ENCODE measurements at places on chromosomes 11 and 22.

DNA sequence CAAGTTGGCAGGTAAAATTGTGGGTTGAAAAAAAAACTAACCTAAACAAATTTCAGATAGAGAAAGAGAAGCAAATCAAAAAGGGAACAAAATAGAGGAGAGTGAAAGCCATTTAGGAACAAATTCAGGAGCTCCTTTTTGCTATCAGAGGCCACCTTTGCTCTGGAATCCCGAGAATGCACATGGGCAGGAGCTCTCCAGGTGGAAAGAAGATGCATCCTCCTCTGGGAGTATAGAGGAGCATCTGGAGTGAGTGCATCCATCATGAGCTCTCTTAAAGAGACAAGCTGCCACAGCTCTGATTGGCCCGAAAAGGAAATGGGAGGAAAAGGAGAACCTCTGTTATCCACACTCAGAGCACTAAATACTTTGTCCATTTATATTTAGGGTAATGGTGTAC, 26.3 kb downstream of the MRGPRX1 start:
- DNase-seq: no peak

DNA sequence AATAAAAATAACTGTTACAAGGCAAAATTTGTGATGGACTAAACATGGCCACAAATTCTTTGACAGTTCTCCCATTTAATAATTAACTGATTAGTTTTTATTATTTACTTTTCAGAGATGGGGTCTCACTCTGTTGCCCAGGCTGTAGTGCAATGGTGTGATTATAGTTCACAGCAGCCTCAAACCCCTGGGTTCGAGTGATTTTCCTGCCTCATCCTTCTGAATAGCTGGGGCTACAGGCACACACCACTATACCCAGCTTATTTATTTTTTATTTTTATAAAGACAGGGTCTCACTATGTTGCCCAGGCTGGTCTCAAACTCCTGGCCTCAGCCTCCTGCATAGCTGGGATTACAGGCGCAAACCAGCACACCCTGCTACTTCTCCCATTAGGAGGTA, 4.5 kb upstream of the PATL1 start:
- DNase-seq: no peak

DNA sequence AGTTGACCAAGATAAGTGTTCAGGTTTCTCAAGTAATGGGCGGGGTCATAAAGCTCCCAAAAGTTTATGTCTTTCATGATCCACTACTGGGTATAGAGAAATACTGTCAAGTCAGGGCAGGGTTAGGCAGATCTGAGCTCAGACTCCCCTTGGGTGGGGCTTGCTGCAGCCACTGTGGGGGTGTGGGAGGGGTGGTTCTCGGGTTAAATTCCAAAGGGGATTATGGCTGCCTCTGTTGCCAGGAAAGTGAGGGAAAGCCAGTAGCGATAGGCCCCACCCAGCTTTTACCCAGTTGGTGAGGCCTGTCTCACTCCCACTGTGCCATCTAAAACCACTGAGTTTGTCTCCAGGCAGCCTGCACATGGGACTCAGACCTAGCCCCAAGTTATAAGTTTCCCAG, 37.8 kb downstream of the DLG2 start:
- no peak for DNase-seq

DNA sequence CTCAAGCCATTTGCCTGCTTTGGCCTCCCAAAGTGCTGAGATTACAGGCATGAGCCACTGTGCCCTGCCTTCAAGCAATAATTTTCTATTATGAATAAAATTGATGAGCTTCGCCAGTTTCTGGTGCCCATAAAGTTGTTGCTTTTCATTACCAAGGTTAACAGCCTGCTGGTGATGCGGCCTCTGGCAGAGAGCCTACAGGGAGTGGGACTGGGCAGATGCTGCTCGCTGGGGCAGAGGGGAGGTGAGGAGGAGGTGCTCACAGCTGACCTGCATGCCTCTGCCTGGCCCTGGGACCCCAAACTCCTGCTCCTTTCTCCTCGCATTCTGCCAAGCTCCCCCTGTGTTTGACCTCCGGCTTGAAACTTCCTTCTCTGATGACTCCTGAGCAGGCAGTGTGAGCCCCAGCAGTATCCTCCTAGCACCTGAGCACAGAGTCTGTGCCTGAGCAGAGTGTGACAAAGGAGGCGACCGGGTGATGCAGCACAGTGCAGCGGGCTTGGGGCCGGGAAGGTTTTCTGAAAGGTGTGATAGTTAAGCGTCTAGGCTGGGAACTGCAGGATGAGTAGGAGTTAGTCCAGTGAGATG, 56.1 kb upstream of the B3GAT1 start:
- no peak for DNase-seq

DNA sequence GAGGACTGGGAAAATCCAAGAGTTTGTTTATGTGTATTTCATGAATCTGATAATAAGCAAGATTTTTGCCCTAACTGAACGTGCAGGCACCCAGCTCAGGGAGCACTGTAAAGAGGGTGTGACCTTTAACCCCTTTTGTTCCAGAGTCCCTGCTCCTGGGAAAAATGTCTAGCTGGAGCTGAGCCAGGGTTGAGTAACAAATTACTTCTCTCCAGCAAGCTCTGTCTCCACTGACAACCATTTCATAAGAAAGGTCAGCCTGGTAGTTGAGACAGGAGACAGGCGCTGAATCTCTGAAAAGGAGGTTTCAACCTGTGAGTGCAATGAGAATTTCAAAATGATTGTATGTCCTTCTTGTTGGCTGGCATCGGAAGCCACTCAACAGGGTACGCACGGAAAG, 156.4 kb upstream of the NARS2 start:
- DNase-seq: no peak

GRCh38 chr11:94583866-94584500, 16.8 kb downstream of the PIWIL4 start:
- peak; percentile 3 for DNase-seq

DNA sequence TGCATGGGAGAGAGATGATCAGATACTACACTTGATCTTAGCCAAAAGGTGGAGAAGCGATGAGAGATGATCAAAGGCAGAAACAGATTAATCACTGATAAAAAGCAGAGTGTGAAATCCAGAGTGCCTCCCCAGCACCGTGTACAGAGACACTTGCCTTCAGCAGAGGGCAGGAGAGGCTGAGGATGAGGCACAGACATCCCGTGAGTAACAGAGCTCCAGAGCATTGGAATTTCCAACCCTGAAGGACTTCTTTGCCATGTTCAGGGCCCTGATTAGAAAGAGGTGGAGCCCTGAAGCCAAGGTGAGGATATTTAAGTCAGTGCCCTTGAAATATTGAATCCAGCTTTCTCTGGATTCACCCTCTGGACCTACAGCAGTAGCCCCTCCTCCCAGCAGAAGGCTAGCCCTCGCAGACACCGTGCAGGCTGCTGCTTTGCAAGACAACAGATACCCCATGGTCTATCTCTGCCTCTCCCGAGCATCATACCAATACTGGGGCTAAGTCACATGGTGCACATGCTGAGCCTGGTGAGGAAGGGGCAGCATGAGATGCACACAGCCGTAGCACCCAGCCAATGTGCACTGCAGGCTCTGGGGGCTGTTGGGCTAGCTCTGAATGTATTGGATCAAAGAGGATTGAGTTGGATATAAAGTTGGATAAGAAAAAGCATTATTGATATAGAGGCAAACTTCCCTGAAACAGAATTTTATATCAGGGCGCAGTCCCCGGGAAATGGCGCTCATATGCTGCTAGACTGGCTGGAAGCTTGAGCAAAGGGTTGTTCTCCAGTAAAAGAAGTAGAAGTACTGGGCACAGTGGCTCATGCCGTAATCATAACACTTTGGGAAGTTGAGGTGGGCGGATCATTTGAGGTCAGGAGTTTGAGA, 200.3 kb upstream of the B3GAT1 start:
- DNase-seq: no peak
